ENCODE measurements at places on chromosomes 11 and 22.

DNA sequence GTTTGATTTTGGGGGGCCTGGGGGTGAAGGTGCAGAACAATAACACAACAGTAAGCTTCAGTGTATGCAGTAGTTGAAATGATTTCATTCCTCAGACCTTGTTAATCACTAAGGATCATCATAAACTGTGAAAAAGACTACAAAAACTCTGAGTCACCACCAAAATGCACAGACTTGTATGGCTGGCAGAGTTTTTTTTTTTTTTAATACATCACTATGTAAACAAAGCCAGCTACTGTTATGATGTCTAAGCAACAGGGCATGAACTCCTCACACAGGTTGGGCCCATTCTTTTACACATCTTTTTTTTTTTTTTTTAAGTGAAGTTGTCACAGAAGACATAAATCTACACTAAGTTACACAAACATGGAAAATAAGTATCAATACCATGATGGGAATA, 311.9 kb downstream of the GUCY1A2 start:
- DNase-seq: no peak

DNA sequence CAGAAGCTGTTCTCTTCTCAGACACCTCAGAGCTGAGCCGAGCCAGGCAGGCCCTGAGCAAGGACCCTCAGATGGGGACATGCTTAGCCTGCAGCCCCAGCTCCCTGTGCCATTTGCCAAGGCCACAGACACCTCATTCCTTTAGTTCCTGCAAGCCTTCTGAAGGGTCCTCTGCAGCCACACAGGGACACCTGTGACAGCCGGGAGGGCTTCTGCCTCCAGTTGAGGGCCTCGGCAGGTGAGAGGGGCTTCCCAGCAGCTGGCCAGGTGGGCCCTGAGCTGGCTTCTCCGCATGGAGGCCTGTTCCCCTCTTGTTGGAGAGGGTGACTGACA, 18.2 kb downstream of the INCENP start:
- DNase-seq: no peak

DNA sequence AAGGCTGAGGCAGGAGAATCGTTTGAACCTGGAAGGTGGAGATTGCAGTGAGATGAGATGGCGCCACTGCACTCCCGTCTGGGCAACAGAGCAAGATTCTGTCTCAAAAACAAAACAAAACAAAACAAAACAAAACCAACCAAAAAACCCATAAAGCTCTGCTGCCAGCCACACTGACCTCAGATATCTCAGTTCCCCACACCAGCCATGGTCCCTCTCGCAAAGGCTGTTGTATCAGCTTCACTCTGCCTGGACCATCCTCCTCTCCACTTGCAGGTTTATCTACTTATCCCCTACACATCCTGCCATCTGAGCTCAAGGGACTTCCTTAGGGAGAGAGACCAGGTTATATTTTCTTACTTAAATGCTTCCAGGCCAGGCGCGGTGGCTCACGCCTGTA, 11.1 kb downstream of the BACE1-AS start:
- DNase-seq: no peak

DNA sequence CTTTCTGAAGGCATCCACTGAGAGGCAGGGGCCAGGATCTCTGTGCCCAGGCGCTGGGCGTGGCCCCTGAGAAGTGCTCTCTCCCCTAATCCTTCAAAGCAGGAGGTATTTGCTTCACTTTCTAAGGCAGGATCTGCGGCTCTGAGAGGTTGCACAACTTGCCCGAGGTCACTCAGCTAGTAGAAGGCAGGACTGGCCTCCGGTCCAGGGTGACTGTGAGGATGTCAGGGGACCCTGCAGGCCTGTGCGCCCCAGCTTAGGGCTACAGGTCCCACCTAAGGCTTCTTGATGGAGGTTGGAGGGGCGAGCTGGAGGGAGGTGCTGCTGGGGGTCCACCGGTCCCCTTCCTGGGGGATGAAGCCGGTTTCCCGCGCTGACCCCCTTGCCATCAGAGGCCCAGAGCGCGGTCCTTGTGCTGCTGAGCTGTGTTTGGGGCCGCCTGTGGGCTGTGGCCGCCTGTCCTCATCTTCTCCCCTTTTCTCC, 979 bp downstream of the SMIM38 start:
- peak; percentile 48 for DNase-seq

DNA sequence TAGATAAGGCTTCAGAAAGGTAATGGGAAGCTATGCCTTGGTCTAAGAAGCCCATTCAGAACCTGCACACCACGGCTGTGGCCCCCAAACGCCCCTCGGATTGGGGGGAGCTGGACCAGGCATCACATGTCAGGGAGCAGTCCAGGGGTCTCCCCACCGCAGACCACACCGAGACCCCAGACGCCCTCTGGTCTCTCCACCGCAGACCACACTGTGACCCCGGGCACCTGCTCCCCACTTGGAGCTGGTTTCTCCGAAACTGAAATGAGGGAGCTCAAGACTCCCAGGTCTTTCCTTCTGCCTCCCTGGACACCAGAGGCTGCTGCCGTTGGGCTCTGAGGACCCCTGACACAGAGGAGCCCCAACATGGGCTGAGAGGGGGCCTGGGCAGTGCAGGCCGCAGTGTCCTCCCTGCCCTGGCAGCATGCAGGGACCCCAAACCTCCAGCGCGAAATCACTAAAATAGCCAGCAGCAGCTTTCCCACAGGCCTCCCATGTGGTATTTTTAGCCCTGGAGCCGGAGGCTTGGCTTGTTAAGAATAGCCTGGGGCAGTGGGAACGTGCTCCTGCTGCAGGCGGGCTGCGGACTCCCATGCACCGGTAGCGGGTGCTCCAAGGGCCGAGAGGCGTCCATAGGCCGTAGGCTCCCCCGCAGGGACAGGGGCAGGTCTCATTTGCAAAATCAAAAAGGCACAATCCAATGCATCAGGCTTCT, 7.7 kb downstream of the LINC01488 start:
- DNase-seq: no peak

GRCh38 chr11:2168286-2169004, 3.2 kb downstream of the TH start:
- DNase-seq: no peak

DNA sequence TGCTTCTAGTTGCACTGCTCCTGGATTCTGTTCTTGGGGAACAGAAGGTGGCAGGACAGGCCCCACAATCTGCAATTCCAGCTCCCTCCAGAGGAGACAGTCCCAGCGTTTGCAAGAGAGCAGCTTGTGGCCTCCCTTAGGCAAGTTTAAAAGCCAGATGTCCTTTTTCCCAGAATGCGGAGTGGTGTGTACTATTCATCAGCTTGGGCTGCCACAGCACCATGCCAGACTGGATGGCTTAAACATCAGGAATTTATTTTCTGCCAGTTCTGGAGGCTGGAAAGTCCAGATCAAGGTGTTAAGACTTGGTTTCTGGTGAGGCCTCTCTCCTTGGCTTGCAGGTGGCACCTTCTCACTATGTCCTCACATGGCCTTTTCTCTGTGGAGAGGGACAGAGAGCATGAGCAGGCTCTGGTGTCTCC, 11.7 kb downstream of the MIAT start:
- peak; percentile 19 for DNase-seq

DNA sequence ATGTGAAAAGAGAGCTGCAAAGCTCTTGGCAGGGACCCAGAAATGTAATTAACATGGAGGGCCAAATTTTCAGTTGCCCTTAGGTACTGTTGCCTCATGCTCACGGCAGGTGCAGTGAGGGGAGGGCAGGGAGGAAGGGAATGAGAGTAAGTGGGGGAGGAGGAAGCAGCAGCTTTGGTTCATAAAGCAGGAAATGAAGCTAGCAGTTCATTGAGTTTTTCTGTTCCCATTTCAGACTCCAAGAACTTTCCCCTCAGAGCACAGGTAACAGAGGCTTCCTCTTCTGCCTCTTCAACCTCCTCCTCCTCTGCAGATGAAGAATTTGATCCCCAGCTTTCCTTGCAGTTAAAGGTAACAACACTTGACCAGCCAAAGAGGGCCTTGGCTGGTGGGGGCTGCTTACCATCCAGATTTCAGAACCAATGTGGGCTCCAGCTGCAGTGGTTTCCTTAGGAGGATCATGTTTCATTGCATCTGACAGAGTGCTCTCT, 57.9 kb upstream of the PARVA start:
- DNase-seq: no peak

- DNase-seq: no peak
Measured at GRCh38 chr11:1598816-1599215, 722 bp upstream of the KRTAP5-2 start.

- no peak for DNase-seq
Measured at GRCh38 chr11:13861411-13861810, 101.1 kb upstream of the SPON1 start.

All from K562 (cell line).